ENCODE measurements at places on chromosomes 2 and 18.

DNA sequence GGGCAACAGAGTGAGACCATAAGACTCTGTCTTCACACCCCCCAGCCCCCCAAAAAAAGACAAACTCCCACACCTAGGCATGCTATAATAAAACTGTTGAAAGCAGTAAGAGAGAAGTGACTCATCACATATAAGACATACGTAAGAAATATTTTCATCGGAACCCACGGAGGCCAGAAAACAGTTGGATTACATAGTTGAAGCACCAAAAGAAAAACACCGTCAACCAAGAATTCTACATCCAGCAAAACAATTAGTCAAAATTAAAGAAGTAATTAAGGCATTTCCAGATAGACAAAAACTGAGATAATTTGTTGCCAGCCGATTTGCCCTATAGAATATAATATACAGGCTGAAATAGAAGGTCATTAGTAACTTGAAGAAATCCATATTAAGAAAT, 128.7 kb downstream of the VAPA start:
- H3K27ac ChIP-seq: no peak overlapping the region
- peaks cover 3% of the 10 kb centered on the region for H3K4me1 ChIP-seq
- DNase-seq: no peak
- H3K4me3 ChIP-seq: no peak overlapping the region

GRCh38 chr18:35610724-35611123, 29.2 kb downstream of the GALNT1 start:
- no peaks in the 10 kb centered on the region for H3K27me3 ChIP-seq
- DNase-seq: no peak
- H3K4me1 ChIP-seq: peaks cover 2% of the 10 kb centered on the region
- H3K4me3 ChIP-seq: no peak overlapping the region

GRCh38 chr2:203534621-203535077, 452 bp downstream of the RAPH1 start:
- H3K27me3 ChIP-seq: no peaks in the 10 kb centered on the region
- no peaks in the 10 kb centered on the region for H3K36me3 ChIP-seq
- H3K4me1 ChIP-seq: no peaks in the 10 kb centered on the region
- H3K27ac ChIP-seq: peak overlapping the region; percentile 50
- DNase-seq: peak; percentile 54

DNA sequence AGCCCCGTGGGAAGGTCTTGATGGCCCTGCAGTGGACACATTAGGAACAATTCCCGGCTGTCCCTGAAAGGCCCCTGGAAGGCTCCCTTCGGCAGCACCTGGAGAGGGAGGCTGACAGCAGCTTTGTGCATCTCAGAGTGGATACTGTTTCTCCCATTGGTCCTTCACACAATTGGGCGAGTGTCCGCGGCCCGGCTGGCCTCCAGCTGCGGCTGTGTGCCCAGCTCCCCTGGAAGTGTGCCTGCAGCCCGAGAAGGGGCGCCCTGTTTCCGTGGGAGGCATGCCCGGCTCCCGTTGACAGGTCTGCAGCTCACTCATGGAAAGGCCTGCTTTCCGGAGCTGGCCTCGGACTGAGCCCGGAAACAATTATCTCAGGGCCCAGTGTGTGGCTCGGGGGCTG, 103.7 kb downstream of the LPIN1 start:
- H3K36me3 ChIP-seq: no peaks in the 10 kb centered on the region
- no peak for DNase-seq
- H3K4me1 ChIP-seq: no peaks in the 10 kb centered on the region
- H3K4me3 ChIP-seq: no peak overlapping the region
- no peak overlapping the region for H3K27ac ChIP-seq

DNA sequence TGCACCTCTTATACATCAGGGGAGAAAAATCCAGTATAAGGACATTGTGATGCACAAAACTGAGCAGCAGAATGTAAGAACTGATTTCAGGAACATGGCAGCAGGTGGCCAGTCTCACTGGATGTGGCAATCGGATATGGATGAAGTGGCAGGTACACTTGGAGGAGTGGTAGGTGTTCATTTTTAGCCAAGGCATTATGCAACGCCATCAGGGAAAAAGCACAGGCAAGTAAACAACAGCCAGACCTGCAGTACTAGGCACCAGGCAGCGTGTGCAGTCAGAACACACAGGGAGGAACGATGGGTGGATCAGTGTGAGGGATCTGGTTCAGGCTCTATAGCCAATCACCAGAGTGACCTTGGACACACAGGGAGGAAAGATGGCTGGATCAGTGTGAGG, 77.4 kb upstream of the GCFC2 start:
- H3K4me1 ChIP-seq: no peaks in the 10 kb centered on the region
- no peak overlapping the region for H3K27ac ChIP-seq
- no peak overlapping the region for H3K4me3 ChIP-seq
- H3K36me3 ChIP-seq: no peaks in the 10 kb centered on the region

Data from mesenchymal stem cell (in vitro differentiated cells and primary cell).